ENCODE measurements at places on chromosomes 1 and 21.

DNA sequence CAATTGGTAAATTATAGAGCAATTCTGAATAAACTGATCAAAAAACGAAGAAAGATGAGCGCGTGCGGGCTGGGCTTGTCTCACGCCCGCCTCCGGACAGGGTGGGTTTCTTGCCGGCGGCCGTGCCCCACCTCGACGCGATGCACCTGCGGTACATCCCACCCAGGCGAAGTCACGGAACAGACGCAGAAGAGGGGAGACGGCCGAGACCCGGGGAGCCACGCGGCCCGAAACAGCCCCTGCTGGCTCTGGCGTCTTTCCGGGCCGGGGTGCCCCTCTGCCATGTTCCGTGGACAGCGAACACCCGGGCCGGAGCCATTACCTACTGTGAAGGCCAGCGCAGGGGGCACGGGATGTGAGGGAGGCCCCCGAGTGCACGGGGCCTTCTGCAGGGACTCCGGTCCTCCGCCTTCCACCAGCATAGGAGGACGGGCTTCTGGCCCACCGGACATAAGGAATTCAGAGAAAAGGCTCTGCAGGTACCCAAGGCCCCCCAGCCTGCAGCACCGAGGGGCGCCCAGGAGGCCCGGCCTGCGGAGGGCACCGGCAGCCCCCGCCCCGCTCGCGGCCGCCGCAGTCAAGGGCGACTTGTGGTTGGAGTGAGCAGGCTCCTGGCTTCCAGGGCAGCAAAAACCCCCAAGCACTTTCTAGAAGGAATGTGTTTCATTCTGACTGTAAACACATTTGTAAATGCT is 7.6 kb upstream of the C1QTNF12 start:
- no peak for DNase-seq

DNA sequence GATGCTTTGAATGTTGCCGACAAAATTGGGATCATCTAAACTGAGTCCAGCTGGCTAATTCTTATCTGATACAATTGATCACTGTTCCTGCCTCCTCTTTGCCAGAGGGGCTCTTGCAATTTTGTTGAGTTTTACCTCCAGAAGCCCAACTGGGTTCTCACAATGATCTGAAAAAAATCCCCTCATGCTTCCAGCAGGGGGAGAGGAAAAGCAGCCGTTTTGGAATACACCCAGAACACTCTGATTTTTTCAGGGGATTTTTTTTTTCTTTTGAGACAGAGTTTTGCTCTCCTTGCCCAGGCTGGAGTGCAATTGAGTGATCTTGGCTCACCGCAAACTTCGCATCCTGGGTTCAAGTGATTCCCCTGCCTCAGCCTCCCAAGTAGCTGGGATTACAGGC is 13.9 kb upstream of the RERE start:
- no peak for DNase-seq

GRCh38 chr1:61198554-61198953 is 116.2 kb downstream of the NFIA start:
- no peak for DNase-seq

- no peak for DNase-seq
Observed at GRCh38 chr1:37353871-37354270, 120.5 kb upstream of the ZC3H12A start.

GRCh38 chr1:44158871-44159270 is 17.4 kb upstream of the KLF18 start:
- no peak for DNase-seq

DNA sequence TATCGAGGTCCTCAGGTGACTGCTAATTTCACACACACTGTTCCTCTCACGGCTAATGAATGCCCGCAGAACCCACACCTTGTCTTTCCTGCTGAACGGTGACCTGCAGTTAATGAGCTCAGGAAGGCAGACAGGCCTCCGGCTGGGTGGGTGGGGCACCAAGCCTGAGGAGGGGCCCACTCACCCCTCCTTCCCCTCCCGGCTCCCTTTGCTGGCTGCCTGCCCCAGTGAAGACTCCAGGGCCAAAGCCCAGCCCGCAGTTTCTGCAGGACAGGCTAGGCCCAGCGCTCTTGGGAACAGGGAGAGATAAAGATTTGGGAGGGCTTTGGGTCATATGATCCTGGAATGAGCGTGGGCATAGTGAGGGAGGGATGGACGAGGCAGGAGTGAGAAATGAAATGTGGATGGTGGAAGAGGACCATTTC is 26.4 kb downstream of the FOXO6 start:
- no peak for DNase-seq

DNA sequence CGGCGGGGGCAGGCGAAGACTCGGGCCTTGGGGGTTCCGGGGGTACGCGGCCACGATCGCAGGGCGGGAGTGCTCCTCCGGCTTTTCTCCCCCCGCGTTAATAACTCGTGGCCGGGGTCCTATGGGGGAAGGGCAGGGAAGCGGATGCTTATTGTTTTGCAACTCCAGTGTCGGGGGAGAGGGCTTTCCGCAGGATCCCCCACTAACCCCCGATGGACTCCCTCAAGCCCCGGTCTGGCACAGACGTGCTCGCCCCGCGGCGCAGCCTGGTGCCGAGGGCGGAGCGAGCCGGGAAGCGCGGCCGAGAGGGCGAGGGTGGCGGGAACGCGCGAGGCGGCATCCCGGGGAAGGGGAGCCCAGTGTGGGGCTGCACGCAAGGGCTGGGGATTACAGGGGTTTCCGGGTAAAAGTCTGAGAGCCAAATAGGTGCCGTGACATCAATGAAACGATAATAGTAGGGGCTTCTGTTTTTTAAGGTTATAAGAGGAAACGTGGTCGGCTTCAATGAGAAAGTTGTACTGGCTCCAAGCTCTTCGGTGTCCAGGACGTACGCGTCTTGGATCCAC is 772 bp downstream of the UCK2 start:
- peak; percentile 66 for DNase-seq

DNA sequence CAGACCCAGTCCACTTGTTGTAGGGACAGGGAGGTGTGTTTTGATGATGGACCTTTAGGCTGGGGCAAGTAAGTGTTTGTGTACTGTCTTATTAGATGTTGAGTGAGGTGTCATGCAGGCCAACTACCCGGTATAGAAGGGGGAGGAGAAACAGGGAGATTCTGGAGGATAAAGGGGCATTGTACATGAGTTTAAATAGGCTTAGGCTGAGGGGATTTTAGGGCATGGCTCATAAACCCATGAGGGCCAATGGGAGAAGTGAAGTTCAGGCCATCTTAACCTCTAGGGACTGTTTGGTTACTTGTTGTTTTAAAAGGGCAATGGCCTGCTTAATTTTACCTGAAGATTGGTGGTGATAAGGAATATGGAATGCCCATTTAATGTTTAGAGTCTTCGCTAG is 38.2 kb upstream of the PLA2G5 start:
- no peak for DNase-seq

GRCh38 chr1:55685560-55685959 is 470.4 kb upstream of the USP24 start:
- DNase-seq = no peak

DNA sequence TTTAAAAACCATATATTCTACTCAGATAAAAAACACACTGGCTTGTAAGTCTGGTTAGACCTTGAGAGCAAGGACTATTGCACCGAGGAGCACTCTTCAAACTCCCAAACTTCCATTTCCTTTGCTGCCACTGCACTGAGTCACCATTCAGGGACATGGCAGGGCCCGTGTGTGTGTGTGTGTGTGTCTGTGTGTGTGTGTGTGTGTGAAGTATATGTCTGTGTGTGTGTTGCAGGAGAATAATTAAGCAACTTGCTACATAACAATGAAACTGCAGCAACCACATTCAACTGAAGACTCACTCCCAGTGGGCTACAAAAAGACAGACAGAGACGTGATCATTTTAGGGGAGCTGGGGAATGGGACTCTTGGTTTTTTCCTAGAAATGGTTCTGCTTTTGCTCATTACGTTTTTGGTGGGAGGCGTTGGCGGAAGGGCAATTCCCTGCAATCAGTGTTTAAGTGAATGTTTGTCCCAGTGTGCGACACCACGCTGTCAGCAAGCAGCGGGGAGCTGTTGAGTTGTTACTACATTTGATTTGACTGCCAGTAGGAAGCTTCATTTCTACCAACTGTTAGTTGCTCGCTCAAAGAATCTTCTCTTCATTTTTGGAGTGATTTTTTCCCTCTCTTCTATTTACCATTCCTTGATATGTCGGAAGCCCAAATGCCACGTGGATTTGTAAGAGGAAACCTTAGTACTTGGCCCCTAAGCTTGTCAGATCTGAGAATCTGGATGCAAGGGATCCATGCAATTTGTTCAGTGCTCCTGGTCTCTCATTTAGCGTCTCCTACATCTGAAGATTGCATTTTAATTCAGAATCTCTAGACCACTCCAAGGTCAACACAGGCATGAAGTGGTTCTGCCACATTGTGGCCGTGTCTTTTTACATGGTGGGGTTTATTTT is 36.1 kb downstream of the ESRRG start:
- DNase-seq = no peak

DNA sequence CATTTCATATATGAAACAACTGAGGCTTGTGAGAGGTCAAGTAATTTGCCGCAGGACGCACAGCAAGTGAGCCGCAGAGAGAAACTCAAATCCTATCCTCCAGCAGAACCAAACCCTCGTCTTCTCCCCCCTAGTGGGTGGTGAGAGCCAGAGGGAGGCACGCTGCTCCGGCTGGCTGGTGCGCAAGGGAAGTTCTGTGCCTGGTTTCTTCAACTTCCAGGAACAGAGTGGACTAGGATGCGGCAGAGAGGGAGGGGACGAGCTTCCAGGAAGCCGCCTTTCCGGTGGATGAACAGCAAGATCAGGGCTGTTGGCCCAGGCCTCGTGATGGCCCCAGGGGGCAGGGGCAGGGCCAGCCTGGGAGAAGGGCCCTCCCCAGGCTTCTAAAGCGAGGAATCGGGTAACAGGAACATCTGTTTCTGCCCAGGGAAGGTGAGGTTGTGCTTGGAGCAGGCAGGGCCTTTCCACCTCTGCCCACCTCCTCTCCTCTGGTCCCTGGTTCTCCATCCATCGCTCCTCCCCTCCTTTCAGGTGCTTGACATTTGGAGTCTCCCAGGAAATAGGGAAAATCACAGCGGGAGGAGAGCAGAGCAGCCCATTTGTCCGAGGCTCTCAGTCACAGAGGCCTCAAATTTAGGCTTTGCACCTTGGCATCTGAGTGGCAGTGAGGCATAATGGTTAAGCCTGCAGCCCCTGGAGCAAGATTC is 16.8 kb upstream of the PDIK1L start:
- no peak for DNase-seq

- no peak for DNase-seq
Observed at GRCh38 chr1:230277201-230278025, 148.7 kb downstream of the PGBD5 start.

GRCh38 chr1:21115098-21115760 is 61.5 kb downstream of the EIF4G3 start:
- no peak for DNase-seq

DNA sequence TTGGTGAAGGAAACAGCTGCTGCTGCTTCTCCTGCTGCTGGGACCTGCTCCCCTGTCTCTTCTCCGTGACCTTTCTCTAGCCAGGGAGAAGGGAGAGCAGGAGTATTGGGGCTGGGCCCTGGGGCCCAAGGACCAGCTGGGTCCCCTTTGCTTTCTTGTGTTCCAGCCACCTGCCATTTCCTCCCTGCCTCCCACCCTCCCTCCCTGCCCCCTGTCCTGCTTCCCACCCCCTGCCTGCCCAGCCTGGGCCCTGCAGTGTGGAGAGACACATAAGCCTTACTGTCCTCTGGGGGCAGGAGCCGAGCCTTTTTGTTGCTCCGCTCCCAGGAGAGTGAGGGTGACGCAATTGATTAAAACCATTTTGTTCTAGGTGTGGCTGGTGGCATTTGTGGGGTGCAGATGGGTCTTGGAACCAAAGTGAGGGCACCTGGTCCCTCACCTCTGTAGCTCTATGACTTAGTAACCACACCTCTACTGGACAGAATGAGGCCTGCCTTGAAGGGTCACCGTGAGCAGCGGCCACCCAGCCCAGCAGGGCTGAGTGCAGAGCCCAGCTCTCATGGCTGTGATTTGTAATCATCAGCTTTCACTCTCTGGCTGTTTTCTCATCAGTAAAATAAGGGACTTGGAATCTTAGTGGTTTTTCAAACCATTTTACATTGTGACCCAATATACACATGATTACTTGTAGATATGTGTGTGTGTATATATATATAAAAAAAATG is 13.9 kb upstream of the TMEM222 start:
- DNase-seq = no peak

DNA sequence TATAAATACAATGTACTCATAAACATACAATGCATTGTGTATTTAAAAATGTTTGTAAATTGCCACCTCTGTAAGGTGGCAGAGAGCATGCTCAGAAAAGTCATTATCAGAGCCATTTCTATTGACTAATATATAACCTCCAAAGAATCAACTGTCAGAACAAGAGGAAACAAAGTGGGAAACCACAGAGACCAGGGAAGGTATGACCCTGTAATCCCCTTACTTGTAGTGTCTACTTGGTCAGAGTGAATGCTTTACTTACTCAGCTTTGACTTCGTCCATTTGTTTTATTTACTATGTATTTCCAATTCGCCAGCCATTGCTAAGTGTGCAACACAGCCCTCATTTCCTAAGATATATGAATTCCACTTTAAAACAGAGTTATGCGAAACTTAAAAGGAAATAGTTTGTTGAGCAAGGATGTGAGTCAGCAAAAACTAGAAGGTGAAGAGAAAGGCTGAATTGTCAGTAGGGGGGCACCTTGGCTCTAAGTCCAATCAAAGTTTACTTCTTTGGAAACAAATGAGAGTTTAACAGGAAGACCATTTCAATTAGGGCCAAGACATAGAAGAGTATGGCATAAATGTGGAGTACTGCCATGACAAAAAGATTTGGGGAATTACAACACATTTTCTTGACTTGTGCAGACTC is 671.7 kb upstream of the PTBP2 start:
- no peak for DNase-seq

DNA sequence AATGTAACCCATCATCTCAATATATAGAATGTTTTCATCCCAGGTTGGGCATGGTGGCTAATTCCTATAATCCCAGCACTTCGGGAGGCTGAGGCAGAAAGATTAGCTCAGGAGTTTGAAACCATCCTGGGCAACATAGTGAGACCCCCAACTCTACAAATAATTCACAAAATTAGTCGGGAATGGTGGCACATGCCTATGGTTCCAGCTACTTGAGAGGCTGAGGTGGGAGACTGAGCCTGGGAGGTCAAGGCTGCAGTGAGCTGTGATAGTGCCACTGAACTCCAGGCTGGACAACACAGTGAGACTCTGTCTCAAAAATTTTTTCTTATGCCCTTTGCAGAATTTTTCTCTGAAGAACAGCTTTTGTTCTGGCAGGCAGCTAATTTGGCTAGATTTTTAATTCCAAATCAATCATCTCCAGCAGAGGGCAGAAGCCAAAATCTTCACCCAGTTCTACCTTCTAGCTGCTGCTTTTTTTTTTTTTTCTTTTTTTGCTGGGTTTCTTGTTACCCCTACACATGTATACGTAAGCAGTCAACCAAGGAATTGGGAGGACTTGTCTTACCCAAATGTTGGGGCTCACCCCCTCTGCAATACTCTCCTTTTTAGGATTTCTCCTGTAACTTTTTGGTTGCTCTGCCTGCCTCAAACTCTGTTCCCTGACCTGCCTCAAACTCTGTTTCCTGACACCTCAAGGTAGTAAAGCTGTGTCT is 2.7 kb upstream of the RAD54L start:
- no peak for DNase-seq

DNA sequence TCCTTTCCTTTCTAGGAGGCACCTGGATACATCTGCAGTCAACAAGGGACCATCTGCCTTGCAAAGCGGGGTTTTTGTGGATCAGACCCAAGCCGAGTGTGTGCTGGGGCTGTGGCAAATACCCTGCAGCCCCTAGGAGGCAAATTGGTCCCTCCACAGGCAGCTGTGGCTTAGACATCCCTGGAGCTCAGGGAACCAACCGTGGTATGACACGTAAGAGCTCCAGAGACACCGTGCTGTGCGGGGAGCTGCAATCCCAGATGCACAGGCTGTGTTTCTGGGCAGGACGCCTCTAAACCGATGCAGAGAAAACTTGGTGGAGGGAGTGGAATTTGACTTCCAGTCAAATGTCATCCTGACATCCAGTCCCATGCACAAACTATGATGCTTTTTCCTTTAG is 141.5 kb downstream of the KAZN start:
- DNase-seq = no peak
